Anterior cingulate cortex (tissue), 58 donors: ENCODE measurements at places on chromosomes 7 and 10.

DNA sequence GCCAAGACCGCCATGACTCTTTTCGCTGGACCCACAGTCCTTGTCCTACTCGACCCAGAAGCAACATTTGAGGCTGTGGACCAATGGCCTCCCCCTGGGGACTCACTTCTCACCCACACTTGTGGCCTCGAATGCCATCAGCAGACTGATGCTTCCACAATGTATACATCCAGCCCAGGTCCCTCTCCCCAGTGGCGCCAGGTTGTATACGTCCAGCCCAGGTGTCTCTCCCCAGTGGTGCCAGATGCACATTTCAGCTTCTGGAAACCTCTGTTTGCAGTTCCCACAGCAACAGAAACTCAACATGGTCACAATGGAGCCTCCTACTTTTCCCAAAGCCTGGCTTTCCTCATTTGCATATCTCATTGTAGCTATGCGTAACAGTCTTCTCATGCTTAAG lies 210.5 kb upstream of the RNF32 start:
- no peak for DNase-seq

DNA sequence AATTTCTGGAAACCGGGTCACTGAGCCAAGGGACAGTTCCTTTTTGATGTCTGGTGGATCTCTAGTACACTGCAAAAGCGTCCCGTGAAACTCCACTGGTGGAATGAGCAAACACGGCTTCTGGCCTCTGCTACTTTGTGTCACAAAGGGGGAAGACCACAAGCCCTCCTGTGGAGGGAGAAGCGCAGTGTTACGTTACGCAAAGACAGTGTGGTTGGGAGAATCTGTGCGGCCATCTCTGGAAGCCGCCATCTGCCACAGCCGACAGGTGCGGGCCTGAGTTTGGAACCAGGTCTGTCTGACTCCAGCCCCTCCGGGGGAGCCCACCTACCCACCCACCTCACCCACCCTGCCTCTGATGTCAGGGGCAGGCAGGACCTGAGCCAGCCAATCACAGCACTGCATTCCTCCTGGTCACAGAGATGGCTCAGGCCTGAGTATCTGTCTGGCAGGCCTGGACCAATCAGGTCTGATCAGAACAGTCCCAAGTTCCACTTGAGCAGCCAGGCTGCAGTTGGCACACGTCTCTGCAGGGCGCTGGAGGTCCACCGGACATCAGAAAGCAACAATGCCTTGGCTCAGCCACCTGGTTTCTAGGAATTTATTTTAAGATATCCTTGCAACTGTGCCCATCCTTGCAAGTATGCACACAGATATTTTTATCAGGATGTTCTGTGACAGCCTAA lies 3.0 kb upstream of the CYP2W1 start:
- DNase-seq, result no peak

- DNase-seq, result no peak
Measured at GRCh38 chr7:148939128-148939755, 55.2 kb upstream of the EZH2 start.

DNA sequence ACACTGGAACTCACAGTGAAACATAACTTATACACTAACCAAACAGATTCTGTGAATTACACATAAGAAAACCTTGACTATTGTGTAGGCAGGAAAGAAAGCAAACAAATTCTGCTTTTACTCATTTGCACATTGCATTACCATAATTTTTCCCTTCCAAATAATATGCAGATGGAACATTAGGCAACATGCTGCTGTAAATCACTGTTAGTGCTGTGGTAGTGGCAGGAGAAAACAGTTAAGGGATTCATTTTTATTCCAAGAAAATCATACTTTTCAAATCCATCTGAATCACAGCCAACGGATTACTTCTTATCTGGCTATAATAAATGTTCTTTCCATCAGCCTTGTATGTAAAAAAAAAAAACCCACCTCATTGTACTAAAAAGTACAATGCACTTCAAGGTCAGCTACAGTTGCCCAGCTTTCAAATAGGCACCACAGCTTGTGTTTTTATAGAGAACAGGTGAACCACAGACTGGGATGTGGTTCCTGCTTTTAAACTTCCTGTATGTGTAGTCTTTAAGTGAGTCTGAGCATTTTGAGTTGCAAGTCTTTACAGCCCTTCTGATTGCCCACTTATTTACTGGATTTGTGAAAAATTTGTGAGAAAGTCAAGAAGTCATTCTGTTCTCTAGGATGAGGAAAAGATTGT lies 590.0 kb upstream of the SEMA3D start:
- no peak for DNase-seq

GRCh38 chr7:3074459-3074821 lies 30.8 kb upstream of the CARD11 start:
- no peak for DNase-seq

- no peak for DNase-seq
Measured at GRCh38 chr7:2209961-2210323, 22.8 kb downstream of the MAD1L1 start.
